ENCODE measurements at places on chromosomes 7 and 10. TPM values are rescaled to one million over a fixed set of nuclear protein-coding genes. Genes with fewer than 3 reads are reported as not detected.

GRCh38 chr7:2710286-2710655 is 22.3 kb downstream of the AMZ1 start:
- DNase-seq: no peak

DNA sequence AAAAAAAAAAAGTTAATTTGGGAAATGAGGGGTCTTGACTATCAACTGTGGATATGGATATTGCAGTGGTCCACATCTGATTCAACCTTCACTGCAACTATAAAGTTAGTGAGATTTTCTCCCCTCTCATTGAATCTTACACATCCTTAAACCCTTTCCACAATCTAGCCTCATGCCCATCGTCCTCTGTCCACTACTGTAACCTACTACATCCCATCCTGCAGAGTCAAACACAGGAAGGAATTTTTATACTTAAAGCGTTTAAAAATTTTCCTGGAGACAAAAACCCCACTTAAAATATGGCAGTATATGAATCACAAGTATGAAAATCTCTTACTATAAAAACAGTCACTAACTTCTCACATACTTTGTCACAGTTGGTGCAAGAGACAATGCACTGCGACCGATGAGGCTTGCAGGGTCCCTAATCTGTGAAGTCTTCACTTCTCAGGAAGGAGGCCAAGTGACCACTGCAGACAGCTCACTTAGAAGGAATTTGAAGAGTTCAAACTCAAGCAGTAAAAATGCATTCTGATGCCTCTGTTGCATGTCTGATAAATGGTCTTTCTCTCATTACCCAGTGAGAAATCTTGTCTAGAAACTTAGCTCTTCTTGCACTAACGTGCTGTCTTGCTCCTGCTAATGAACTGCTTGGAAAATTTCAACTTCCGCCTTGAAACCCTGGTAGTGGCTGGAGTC is 50.3 kb upstream of the ST8SIA6 start:
- DNase-seq: no peak

DNA sequence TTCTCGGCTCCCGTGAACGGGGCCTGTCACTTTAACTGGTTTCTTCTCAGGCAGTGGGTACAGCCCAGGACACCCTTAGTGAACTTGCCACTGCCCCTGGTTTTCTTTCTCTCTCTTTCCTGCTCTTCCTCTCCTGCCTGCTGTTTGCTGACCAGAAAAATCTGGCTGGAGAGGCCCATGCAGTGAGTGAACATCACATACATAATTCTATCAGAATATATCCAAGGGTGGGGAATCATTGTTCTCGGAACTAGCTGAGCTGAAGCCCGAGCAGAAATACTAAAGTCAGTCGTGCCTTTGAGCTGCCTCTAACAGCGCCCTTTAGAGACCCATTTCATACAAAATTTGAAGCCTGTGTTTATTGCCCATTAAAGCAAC is 501.5 kb upstream of the GALNT17 start:
- DNase-seq: peak; percentile 27

GRCh38 chr10:113631684-113632367 is 32.0 kb downstream of the NRAP start:
- no peak for DNase-seq

- DNase-seq: no peak
These were observed 575.3 kb downstream of the IPMK start for GRCh38 chr10:57692255-57692980.

DNA sequence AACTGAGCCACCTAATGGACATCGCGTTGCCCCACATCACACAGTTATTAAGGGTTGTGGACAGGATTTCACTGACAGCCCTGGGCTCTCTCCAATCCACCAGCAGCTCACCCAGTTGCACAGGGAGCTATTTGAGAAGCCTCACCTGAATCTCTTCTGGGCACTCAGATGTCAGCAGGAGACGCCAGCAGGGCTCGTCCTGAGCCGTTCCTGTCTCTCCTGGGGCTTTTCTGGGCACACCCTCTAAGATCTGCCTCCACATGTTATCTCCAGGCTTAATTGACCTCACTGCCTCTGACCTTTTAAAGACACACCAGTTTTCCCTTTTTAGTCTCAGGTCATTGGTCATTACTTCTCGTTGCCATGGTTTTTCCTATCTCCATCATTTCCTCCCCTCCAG is 63.0 kb downstream of the GRID1 start:
- no peak for DNase-seq

- no peak for DNase-seq
These were observed 12.7 kb downstream of the AHR start for GRCh38 chr7:17311194-17311593.

GRCh38 chr10:44511601-44512000 is 126.7 kb upstream of the CXCL12 start:
- no peak for DNase-seq

DNA sequence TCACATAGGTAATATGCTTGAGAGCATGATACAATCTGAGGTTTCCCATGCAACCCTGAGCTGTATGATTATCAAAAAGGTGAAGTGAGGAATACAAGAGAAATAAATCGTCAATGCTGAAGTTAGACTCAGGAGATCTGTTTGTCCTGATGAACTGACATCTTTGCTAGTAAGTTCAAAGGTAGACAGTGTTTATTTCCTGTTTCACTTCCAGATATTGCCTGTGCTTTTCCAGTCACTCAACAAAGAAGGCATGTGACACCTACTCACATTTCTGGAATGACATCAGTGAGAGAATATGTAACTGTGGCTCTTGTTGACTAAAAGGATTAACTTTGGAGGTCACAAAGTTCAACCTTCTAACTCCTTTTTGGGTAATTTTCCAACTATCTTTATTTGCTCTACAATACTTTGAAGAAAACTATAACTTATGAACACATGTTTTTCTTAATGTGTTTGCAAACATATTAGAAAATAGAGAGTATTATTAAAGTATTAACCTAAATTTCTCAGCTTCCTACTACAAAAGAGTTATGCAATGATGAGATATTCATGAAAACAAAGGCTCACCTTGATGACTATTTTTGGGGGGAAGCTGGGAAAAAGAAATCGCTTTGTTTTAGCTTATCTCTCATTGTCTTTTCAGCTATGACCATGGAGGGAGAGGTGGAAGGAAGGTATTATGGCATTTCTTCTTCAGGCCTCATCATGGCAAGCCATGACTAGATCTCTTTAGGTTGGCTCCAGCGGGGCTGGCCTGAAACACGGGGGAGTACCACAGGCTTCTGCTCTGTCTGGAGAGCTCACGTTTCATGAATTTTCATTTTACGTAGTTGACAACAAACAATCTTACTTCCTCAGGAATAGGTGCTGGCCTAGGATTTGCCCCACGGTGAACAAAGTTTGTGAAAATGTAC is 214.7 kb upstream of the SLC26A5 start:
- DNase-seq: no peak

DNA sequence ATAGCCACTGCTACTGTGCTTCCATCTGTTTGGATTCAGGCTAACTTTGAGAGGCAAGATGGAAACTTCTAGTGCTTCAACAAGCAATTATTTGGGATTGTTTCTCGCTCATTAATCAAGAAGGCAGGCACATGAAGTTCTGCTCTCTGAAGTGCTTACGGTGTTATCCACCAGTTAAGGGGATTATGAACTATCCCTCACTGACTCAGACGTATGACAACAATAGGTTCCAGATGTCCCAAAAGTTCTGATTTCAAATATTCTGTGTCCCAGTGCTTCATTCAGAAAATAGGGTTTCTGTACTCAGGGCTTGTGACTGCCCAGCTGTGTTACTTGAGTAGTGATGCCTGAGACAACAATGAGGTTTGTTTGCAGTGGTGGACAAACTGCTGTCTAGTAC is 81.0 kb downstream of the HACD1 start:
- DNase-seq: no peak

DNA sequence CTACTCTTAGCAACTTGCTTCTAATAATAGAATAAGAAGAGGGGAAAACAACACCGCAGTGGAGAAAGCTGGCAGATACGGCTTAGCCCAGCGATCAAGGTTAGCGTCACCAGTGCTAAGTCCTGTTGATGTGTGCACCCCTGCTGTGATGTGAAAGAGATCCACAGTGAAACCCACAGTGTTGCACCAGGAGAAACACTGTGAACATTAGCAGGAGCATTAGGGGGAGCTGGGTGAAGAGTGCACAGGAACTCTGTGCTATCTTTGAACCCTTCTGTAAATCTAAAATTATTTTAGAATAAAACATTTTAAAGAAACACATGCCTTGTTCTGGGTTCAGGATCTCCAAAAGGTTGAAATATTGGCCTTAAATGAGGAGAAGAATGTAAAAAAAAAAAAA is 154.1 kb upstream of the UNC5B start:
- no peak for DNase-seq

DNA sequence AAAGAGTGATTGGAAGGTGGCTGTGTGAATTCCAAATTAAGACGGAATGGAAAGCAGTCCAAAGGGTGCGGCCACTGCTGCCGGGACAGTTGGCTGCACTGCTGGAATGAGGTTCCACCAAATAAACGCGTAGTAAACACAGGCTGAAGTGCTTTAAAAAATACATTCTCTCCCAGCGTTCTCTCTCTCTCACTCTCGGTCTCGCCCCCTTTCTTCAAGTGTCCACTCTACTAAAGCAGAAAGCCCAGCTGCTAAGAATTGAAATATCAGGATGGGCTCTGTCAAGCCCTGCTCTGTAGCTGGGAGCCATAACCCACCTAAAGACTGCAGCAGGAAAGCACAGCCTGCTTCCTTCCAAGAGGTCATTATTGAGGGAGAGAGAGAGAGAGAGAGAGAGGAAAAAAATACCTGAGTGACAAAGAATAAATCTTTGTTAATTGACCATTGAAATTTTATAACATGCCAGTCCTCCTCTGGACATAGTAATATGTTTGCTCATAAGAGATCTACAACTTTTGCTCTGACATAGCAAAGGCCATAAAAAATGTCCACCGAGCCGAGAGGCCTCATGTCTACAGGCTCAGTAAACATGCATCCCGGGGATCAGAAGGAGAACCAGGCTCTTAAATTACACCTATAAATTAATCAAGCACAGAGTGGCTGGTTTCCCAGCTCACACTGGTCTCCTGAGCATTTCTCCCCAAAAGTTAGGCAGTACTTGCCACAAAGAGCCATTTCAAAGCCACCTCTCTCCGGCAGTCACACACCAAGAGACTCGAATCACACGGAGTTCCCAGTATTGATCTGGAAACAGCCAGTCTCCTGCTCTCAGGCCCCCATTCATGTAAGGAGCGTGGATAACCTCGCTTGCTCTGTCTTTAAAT is 72.8 kb downstream of the FGFR2 start:
- peak; percentile 51 for DNase-seq

GRCh38 chr7:12127455-12127854 is 83.6 kb upstream of the TMEM106B start:
- no peak for DNase-seq

DNA sequence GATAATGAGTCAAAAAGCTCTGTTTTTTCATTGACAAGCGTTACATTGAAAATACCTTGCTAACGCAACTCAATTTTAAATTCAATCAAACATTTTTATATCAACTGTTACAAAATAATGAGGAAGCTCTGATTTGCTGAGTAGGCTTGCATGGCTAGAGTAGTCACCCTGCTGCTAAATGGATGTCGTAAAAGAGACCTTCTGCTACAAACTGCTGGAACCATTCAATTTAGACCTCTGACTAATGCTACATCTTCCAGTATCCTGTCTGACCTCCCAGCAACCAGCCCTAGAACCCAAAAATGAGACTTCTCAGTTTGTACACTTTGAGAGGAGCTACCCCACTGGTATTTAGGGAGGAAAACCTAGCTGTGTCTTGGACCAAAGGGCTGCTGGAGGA is 84.0 kb upstream of the ELMO1 start:
- DNase-seq: no peak

- no peak for DNase-seq
These were observed 246.4 kb downstream of the GATA3 start for GRCh38 chr10:8300925-8301324.

KNDC1 gene
- polyA plus RNA-seq: 7.8 TPM

SPDYE16 gene
- polyA plus RNA-seq: 5.4 TPM

ITPRID1 gene
- 1.0 TPM for polyA plus RNA-seq

ARHGEF35 gene
- not detected for polyA plus RNA-seq

EXOC6 gene
- 37.7 TPM for polyA plus RNA-seq

ADAM22 gene
- 19.5 TPM for polyA plus RNA-seq

USP6NL gene
- 16.5 TPM for polyA plus RNA-seq

SLC26A5 gene
- 0.44 TPM for polyA plus RNA-seq

CHAT gene
- polyA plus RNA-seq: not detected

CTNNA3 gene
- polyA plus RNA-seq: 5.5 TPM

PWWP2B gene
- polyA plus RNA-seq: 6.7 TPM

PNLIPRP3 gene
- polyA plus RNA-seq: not detected

NRCAM gene
- polyA plus RNA-seq: 28.7 TPM
